ENCODE measurements at places on chromosomes 6 and 20. TPM values are rescaled to one million over a fixed set of nuclear protein-coding genes. Genes with fewer than 3 reads are reported as not detected.

DNA sequence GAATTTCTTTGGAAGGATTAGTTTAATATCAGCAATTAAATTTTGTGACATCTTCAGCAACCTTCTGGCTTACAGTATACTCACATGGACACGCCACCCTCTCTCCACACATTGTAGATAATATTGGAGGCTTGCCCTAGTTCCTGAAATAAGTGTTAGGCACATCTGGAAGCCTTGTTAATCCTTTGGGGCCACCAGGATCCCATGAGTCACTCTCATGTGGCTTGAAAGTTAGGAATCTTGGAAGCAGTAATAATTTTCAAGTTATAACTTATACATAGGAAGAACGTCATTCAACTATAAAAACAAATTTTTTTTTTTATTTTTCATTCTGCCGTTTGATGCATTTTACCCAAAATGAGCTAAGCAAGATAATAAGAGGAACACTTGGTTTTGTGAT lies 20.5 kb downstream of the LAMA4 start:
- DNase-seq, result no peak

DNA sequence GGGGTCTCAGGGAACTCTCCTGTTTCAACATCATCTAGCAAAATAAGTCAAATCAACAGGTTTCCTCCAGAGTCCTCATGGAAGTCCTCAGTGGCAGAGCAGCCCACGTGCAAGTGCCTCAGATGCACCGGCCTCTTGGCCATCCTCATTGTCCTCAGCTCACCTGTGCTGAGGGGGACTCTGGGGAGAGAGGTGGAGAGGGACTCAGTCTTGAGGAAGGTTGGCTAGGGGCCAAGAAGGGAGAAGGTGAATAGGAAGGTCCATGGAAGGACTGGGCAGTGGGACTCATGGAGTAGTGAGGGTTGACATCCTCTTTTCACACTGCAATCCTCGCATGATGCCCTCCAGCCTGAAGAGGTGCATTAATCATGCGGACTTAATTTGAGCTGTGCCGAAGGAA lies 77.9 kb upstream of the DUSP22 start:
- DNase-seq, result no peak

- no peak for DNase-seq
These were observed 11.2 kb upstream of the GRM1 start for GRCh38 chr6:146017672-146018071.

GRCh38 chr6:21753241-21754108 lies 159.9 kb downstream of the SOX4 start:
- DNase-seq, result no peak

DNA sequence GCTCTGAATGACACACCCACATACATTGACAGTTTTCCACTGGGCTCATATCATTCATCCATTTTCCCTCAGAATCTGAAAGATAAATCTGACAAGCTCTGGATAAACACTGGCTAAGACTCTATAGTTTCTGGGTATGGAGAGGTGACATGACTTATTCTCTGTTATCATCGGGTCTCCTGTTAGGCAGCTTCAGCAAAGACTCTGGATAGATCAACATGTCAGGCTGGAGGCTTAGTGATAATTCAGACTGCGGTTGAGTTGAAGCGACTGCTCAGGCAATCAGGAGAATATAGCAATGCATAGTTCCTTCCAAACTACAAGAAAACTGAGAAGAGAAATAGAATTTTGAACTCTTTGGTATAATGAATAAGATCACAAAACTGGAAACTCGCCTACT lies 394.6 kb downstream of the CBLN4 start:
- no peak for DNase-seq

DNA sequence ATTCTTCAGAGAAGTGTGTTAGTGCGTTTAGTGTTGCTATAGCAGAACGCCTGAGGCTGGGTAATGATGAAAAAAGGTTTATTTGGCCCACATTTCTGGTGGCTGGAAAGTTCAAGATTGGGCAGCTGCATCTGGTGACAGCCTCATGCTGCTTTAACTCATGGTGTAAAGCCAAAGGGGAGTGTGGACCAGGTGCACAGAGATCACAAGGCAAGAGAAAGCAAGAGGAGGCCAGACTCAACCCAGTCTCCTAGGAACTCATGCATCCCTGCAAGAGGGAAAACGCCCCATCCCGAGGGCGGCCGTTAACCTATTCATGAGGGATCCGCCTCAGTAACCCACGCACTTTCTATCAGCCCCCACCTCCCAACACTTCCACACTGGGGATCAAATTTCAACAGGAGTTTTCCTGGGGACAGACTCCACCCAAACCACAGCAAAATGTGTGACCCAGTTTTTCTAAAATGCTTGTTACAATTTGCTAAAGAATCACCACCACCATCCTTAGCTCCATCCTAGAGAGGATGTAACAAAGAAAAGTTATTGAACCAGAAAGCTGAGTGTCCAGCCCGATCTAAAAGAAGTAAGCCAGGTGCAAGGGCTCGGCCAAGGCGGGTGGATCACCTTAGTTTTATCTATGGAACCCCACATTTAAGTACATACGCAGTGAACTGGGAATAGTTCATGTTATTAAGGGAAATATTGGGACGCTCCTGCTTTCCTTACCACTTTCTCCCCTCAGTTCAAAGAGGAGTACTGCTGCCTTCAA lies 164.8 kb downstream of the QKI start:
- no peak for DNase-seq

The LRRC73 gene
- polyA plus RNA-seq, result 0.13 TPM
